ENCODE measurements at places on chromosomes 5 and 9.

- no peak for DNase-seq
Measured at GRCh38 chr9:34139477-34140146, 13.1 kb upstream of the DCAF12 start.

- no peak for DNase-seq
Measured at GRCh38 chr5:175317872-175318271, 126.1 kb downstream of the DRD1 start.

DNA sequence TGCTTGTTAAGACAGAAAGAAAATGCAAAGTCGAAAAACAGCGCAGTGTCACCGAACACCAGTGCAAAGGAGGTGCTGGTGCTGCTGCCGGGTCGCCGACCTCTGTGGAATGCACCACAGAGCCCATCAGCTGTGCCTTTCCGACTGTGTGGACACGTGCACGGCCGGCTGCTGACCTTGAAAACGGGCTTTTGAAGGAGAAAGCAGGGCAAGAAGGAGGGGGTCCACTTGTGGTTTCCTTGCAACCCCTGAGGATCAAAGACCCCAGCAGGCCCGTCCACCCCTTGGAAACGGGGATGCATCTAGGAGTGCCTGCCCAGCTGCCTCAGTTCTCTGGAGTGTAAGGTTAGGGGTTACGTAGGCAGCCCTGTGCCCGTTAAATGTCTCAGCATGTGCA lies 6.2 kb upstream of the OLFM1 start:
- DNase-seq = no peak

- DNase-seq = no peak
Measured at GRCh38 chr5:71943874-71944273, 163.4 kb upstream of the MAP1B start.

DNA sequence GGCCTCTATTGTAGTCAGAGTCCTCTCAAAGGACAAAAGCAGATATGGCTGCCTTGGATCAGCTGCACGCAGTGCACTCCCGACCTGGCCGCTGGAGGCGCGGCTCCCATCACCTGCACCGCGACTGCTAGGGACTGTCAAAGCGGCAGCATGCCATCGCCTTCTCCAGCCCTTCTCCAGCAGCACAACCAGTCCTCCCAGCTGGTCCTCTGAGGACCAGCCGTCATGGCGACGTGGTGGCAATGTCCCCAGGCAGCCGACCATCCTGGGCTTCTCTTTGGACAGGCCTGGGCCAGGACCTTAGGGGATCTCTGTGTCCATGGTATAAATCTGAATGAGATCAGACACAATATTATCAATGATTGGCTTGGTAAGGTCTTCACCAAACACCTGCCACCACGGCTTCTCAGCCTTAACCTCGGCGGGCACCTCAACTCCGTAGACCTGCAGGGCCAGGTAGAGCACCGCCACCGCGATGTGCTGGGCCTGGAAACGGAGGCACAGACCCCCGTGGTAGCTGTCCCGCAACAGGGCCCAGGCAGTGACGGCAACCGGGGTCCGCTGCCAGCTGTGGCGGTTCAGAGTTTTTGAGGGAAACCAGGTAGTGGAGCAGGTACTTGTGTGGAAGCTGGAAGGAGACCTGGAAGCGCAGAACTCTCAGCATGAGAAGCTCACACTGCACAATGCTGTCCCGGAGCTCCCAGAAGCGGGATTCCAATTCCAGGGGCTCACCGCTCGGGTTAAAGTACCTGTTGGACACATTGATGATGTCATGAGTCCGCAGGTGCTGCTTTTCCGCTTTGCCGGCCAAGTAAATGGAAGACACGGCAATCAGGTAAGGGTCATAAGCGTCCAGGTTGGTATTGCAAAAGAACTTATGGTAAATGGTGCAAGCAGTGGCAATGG lies 8.5 kb downstream of the DUSP1 start:
- no peak for DNase-seq

- no peak for DNase-seq
Measured at GRCh38 chr5:106314221-106314824, 1356.4 kb downstream of the EFNA5 start.

- DNase-seq = no peak
Measured at GRCh38 chr5:73968246-73968645, 342.2 kb downstream of the ARHGEF28 start.

- no peak for DNase-seq
Measured at GRCh38 chr5:142671801-142672200, 14.1 kb downstream of the FGF1 start.

DNA sequence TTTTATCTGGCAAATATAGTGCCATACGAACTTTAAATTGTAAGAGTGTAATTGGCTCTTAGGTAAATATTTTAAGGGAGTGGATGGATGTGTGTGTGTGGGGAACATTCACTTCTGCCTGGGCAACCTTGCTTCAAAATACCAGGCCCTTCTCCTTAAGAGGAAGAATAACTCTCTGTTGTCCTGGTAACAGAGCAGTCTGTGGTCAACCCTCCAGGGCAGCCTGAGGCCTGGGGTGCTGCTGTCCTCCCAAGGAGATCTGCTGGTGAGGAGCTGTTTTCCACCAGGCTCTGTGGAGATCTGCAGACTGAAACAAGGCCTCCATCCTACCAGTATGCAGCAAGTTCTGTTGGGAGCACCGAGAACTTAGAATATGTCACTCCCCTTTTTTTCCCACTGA lies 325.2 kb downstream of the PSAT1 start:
- no peak for DNase-seq

DNA sequence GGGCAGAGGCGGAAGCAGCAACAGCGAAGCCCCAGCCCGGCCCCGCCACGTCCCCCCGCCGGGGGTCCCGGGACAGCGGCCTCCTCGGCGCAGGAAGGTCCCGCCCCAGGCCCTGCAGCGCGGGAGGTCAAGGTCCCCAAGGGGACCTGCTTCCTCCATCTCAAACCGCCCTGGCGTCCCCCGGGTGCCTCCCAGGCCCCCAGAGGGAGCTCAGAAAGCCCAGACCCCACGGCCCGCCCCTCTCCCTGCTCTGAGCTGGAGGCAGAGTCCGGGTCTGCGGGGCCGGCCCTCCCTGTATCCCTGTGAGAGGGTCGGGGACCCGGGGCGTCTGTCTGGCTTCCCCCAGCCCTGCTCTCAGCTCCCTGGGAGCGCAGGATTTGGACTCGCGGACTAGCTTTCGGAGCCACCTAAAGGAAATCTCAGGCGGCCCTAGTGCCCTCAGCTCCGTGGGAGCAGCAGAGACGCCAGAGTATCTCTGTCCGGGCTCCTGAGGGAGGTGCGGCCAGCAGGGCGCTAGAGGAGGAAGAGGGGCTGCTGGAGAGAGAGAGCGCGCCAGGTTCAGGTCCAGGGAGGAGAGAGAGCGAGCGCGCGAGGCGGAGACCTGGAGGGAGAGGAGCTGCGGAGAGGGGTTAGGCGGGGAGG lies 30.7 kb downstream of the EXOC3 start:
- DNase-seq = no peak

GRCh38 chr5:155834271-155834975 lies 492.5 kb upstream of the SGCD start:
- DNase-seq = no peak

DNA sequence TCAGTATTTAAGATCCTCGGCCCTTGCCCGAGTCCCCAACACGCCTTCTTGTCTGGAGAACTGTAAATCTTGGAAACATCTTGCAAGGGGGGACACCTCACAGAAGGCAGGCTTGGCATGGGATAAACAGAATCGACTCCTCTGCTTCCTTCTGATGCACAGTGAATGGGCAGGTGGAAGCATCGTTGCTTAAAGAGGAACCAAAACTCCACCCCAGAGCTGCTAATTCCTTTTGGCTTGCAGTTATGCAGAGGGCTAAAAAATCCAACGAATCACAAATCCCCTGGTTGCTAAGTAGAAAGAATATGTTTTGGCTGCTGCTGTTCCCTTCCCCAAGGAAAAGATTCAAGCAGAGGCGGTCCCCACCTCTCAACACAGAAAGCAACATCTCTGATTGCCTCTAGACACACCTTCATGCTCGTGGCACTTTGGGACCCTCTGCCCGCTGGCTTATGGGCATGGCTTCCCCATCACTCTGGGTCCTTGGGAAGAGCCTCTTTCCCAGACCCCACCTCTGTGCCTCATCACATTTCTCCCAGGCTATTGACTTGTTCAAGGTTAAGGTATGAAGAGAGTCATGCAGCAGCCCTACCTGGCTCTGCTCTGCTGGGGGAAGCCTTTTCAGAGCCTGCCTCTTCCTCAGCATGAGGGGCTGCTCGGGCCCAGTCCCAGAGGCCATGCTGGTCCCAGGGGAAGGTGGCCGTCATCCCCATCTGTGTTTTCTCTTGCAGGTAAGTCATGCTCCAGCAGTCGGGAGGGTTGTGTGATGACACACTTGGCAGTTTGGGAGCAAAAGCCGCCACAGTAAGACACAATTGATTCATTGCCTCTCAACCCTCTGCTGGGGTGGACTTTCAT lies 137.1 kb downstream of the KCNIP1 start:
- DNase-seq = no peak

- DNase-seq = no peak
Measured at GRCh38 chr9:68711281-68711680, 6.2 kb downstream of the PIP5K1B start.

GRCh38 chr9:36818965-36819870 lies 214.8 kb downstream of the PAX5 start:
- DNase-seq = no peak

DNA sequence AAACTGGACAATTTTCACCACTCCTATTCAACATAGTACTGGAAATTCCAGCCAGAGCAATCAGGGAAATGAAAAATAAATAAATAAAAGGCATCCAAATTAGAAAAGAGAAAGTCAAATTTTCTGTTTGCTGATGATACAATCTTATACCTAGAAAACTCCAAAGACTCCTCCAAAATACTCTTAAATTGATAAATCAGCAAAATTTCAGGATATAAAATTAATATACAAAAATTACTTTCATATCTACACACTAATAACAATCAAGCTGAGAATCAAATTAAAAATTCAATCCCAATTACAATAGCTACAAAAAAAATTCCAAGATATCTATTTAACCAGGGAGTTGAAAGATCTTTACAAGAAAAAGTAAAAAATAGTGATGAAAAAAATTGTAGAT lies 651.9 kb downstream of the DTWD2 start:
- DNase-seq = no peak

GRCh38 chr9:124882231-124882630 lies 20.3 kb downstream of the ARPC5L start:
- no peak for DNase-seq

DNA sequence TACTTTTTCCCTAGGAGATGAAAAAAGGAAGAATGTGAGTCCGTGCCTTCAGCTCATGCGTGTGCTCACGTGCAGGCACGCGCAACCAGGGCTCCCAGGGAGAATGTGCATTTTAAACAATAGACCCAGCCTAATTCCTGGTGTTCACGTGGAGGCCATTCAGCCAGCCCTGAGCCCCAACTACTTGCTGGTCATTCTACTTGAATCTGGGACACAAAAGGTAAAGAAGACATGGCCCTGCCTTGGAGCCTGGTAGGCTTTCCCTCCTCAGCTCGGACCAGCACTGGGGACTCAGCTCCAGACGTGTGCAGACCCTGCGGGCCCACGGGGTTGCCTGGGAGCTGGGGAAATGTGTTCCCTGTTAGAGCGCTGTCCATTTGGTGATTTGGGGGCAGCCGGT lies 125.5 kb downstream of the MVB12B start:
- no peak for DNase-seq

DNA sequence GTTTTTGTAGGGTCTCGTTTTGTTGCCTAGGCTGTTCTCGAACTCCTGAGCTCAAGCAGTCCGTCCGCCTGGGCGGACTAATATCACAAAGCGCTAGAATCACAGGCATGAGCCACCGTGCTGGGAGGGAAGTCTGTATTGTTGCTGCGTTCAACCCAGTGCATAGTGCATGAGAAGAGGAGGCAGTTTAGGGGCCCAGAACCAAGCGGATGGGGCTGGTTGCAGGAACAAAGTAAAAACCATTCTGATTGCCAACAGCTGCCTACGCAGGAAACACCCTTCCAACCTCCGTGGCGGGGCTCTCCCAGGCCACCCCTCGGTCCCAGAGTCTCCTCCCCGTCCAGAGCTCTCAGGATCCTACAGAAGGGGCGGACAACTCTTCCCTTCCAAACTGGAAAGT lies 87.1 kb downstream of the ANXA2R start:
- no peak for DNase-seq

DNA sequence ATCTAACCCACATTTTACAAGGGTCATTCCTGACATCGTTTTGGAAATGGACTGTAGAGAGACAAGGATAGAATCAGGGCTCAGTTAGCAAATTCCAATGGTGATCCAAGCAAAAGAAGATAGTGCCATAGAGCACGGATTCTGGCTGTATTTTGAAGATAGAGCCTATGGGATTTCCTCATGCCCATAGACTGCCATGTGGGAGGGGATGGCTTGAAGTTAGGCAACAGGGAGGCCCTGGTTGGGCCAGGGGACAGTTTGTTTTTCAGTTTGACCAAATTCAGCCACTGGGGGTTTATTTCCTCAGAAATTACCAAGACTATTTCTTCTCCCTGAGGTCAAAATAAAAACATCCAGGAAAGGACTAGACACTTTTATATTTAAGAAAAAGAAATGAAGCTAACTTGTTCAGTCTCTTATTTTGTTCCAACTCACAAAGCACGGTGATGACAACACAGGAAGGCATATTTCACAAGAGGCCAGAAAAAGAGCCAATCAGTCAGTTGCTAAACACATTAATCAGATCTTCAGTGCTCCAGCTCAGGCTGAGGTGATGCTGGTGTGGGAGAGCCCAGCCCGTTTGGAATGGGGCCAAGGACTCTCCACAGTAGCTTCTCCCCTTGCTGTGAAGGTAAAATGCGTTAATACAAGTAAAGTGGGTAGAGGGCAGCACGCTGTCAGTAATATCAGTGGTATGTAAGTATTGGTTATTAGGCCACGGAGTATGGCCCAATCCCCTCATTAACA lies 4.4 kb upstream of the DCTN4 start:
- no peak for DNase-seq
